Omental fat pad (tissue), 4 donors: ENCODE measurements at places on chromosomes 11 and 22.

GRCh38 chr11:70699294-70700221 lies 301.2 kb downstream of the CTTN start:
- DNase-seq, result no peak

DNA sequence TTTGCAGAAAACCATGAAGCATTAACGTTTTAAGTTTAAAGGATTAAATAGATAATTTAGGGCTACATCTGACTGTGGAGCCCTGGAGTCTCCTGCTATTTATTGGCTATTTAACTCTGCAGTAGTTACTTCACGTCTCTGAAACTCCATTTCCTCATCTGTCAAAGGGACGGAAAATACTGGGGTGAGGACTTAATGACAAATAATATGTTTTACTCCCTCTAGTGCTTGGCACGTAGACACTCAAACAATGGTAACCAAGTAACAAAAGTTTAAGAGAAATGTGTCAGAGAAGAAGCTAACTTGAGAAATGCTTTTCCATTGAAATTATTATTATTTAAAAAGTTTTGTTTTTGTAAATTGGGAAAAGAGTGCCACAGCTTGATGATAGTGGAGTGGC lies 130.7 kb upstream of the RCN1 start:
- DNase-seq, result no peak

- no peak for DNase-seq
Observed at GRCh38 chr11:44967930-44968496, 17.3 kb upstream of the TP53I11 start.

- no peak for DNase-seq
Observed at GRCh38 chr11:123238297-123238696, 43.2 kb upstream of the CLMP start.

- no peak for DNase-seq
Observed at GRCh38 chr11:115247361-115247760, 256.9 kb downstream of the CADM1 start.

DNA sequence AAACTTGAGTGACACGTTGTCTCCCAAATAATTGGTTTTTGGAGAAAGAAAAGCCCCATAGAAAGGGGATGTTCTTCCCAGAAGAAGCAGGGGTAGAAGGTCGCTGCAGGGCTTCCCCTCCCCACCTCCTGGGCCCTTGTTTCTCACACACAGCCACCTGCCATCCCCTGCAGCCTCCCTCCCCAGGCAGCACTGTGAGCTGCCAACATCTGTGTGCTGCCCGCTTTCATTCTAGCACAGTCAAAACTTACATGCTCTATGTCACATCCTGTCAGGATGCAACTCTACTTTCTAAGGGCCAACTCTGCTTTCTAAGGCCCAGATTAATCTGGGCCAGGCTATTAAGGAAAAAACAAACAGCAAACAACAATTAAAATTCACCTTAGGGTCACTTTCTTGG lies 309.4 kb upstream of the ZC3H12C start:
- DNase-seq, result no peak

GRCh38 chr22:18032455-18033101 lies 8.2 kb upstream of the MICAL3 start:
- no peak for DNase-seq

DNA sequence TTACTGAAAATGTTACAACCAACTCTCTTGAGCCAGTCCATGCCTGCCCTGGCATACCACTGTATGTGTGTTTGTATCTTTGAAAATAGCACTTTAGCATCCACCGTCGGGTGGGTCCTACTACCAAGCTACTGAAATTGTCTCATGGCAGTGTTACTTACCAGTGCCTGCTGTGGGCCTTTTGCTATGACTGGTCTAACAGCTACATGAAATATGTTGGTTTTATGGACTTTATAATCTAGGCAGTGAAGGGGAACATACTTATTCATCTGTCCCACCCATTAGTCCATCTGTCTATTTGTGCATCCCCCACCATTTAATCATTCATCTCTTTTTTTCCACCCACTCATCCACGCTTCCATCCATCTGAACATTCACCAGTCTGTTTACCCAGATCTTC lies 106.0 kb downstream of the NAV2 start:
- no peak for DNase-seq

GRCh38 chr11:79366218-79366617 lies 74.6 kb downstream of the TENM4 start:
- DNase-seq, result no peak

- no peak for DNase-seq
Observed at GRCh38 chr11:133918608-133919260, 38.0 kb downstream of the IGSF9B start.

DNA sequence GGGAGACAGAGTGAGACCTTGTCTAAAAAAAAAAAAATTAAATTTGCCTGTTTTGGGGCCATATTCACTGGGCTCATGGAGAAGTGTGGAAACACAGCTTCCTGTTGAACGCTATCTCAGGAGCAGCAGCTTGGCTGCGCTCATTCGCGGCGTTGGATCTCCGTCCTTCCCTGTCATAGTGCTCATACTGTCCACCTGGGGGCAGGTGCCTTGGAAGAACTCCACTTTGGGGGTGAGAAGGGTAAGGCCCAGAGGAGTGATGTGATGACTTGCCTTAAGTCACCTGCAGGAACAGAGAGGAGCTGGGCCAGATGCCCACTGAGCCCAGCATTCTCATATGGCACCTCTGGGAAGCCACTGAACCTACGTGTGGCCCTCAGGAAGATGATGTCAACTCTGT lies 82.8 kb downstream of the CABIN1 start:
- DNase-seq, result no peak

DNA sequence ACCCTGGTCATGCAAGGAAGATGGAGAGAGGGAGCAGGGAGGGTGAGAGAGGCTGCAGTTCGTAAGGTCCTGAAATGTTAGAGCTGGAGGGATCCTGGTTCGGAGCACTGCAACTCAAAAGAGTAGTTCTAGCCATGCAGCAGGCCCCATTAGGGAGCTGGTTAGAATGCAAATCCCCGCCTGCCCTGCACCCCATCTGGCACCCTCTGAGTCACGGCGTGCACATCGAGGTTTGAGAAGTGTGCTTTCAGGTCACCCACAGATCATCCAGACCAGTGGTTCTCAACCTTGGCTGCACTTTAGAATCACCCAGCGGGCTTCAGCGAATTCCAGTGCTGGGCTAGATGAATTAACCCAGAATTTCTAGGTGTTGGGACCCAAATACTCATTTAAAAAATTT lies 48.2 kb downstream of the ST3GAL4 start:
- DNase-seq, result no peak

- DNase-seq, result no peak
Observed at GRCh38 chr11:130832566-130833425, 83.5 kb downstream of the SNX19 start.

GRCh38 chr22:36795633-36796032 lies 19.7 kb upstream of the IFT27 start:
- no peak for DNase-seq

GRCh38 chr11:133778161-133778560 lies 67.2 kb downstream of the SPATA19 start:
- no peak for DNase-seq

DNA sequence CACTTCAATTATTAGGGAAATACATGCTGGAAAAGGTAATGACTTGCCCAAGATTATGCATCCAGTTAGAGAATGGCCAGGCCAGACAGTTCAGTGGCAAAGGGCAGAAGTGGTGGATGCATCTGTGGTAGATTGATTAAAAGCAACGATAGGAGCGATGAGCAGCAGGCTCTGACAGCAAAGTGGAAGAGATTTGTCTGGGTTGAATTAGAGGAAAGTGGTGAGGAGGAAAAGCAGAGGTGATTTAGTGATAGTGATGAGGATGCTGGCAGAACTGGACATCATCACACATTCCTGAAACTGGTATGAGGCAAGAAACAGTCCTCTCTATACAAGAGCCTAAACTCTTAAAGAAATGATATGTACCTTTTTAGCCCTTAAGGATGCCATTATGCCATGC lies 12.5 kb downstream of the HSD17B12 start:
- DNase-seq, result no peak

GRCh38 chr11:31995032-31995431 lies 95.8 kb upstream of the RCN1 start:
- DNase-seq, result no peak

GRCh38 chr11:17793642-17794170 lies 59.1 kb downstream of the KCNC1 start:
- no peak for DNase-seq

DNA sequence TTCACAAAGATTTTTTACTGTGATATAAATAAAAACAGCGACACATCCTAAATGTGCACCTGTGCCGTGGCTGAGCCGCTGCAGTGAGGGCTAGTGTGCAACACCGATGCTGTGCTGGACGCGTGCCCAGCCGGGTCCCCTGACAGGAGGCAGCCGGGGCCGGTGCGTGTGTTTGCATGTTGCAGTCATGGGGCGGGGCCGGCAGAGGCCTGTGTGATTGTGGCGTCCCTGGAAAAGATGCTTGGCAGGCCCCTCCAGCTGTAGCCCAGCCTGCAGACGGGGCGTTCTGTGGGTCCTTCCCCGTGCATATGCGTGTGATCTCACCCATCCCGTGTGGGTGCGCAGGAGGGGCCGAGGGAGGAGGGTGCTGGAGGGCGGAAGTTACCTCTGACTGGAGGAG lies 30.6 kb downstream of the MUC6 start:
- no peak for DNase-seq

GRCh38 chr11:61023086-61023965 lies 51.8 kb downstream of the CD6 start:
- DNase-seq, result no peak

DNA sequence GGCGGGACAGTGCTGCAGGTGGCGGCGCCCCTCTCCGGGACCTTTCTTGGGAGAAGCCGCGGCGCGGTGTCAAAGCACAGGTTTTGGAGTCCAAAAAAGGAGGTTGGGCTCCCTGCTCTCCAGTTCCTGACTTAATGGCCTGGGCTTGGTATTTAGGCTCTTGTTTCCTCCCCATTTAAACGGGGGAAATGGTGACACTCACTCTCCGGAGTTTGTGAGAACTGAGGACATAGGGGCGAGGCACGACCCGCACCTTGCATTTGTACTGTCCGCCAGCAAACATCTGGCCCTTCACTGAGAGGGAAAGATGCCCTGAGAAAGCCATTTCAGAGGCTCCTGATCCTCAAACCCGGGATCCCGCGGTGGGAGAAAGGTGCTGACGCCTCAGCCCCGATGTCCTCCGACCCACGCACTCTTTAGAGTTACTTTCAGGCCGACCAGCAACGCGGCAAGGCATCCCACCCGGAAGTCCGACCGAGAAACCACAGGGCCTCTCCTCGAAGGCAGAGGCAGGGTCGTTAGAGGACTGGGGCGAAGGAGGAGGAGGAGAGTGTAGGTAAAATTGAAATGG lies 2.9 kb upstream of the WDR74 start:
- no peak for DNase-seq

DNA sequence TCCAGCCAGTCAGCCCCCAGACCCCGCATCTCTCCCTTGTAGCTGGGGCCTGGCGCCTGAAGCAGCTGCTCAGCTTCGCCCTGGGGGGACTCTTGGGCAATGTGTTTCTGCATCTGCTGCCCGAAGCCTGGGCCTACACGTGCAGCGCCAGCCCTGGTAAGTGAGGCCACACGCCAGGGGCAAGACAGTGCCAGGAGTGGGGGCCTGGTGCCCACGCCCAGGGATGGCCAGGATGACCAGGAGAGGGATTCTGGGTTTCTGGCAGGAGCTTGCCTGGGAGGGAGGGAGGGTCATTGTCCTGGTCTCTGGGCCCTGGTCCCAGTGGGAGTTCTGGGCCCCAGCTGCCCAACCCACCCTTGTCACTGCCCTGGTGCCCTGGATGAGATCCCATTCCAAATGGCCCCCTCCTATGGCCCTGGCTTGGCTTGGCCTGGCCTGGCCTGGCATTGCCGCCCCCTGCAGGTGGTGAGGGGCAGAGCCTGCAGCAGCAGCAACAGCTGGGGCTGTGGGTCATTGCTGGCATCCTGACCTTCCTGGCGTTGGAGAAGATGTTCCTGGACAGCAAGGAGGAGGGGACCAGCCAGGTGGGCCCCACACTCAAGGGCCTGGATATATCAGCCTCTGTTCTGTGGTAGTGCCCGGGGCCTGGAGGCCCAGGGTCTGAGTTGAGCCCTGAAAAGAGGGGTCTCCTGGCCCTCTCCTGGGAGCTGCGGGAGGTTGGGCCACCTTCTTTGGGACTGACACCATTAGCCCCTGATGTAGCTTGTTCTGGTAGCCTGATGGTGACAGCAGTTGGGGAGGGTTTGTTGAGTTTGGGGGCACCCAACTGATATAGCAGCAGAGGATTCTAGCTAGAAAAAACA lies 3.7 kb downstream of the SLC39A13 start:
- no peak for DNase-seq

DNA sequence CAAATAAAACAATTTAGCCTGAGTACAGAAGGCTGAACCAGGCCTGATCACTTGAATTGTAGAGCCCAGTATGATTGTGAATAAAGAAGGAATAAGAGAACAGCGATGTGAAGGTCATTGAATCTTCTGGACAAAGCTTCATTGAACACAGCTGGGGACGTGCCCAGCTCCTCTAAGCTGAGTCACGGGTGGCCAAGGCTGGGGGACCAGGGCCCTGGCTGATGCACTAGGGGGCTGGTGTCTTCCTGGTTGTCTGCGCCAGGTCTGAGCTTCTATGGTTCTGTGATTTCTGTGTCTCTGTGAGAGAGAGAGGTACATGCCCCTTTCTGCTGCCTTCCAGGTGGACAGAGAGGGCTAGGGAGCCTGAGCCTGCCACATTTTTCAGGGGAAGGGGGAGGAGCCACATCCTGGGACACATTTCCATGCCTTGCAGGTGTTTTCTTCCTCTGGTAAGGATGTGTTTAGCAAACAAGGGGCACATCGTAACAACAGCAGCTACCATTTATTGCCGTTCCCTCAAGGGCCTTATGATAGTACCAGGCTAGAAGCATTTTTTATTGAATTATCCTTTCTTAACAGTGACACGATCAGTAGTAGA lies 135.7 kb downstream of the C11orf91 start:
- no peak for DNase-seq

GRCh38 chr11:107819361-107820014 lies 39.1 kb downstream of the SLC35F2 start:
- DNase-seq, result no peak

- DNase-seq, result no peak
Observed at GRCh38 chr22:19559956-19560355, 35.7 kb upstream of the CLDN5 start.

DNA sequence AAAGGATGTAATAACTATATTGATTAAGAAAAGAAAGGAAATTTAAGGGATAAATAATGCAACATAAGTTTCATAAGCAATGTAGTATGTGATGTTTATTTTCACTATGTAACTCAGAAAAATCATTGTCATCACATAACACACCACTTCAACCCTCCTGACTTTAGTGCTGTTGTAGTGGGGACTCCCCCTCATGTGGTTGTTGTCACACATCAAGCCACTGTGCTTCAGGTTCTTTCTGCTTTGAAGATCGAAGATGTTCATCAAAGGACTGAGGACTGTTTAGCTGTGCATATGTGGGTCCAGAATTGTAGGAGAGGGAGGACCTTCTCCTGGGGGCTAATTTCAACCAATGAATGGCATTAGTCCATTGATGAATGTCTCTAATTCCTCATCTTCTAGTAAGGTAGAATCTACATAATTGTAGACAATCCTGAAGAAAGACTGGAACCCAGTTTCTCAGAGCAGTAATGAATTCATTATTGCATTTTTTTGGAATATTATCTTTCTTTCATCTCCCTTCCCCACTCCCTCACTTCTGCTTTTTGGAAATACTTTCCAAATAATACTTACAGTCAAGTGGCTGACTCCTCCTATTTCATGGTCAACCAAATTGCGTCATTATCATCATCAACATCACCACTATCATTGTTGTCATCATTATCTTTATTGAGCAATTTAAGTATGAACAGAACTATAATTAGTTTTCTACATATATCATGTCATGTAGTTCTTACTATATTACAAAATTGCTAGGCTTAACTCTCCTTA lies 9.8 kb upstream of the CARD16 start:
- DNase-seq, result no peak

- DNase-seq, result no peak
Observed at GRCh38 chr11:94671553-94672366, 96.4 kb upstream of the AMOTL1 start.

GRCh38 chr11:12478743-12479142 lies 101.4 kb downstream of the PARVA start:
- no peak for DNase-seq
